ENCODE measurements at places on chromosomes 13 and 19. TPM values are rescaled to one million over a fixed set of nuclear protein-coding genes. Genes with fewer than 3 reads are reported as not detected.

DNA sequence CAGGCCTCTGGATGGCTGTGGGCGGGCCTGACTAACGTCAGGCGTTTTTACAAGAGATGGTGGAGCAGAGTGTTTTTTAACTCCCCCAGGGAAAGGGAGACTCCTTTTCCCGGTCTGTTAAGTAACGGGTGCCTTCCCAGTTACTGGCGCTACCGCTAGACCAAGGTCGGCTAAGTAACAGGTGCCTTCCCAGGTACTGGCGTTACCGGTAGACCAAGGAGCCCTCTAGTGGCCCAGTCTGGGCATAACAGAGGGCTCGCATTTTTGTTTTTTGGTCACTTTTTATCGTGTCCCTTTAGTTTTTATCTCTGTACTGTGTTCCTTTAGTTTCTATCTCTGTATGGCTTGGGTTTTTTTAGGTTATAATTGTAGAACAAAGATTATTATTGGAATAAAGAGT, 10.0 kb downstream of the ZNF383 start:
- H3K27ac ChIP-seq = no peak overlapping the region
- H3K4me1 ChIP-seq = no peaks in the 10 kb centered on the region
- no peak overlapping the region for H3K4me3 ChIP-seq
- DNase-seq = no peak
- no peaks in the 10 kb centered on the region for H3K36me3 ChIP-seq
- no peaks in the 10 kb centered on the region for H3K27me3 ChIP-seq

GRCh38 chr13:30074431-30074830, 224.0 kb upstream of the UBL3 start:
- no peak overlapping the region for H3K27ac ChIP-seq
- no peak overlapping the region for H3K4me3 ChIP-seq
- H3K4me1 ChIP-seq = peaks cover 23% of the 10 kb centered on the region
- no peaks in the 10 kb centered on the region for H3K27me3 ChIP-seq
- H3K36me3 ChIP-seq = no peaks in the 10 kb centered on the region

DNA sequence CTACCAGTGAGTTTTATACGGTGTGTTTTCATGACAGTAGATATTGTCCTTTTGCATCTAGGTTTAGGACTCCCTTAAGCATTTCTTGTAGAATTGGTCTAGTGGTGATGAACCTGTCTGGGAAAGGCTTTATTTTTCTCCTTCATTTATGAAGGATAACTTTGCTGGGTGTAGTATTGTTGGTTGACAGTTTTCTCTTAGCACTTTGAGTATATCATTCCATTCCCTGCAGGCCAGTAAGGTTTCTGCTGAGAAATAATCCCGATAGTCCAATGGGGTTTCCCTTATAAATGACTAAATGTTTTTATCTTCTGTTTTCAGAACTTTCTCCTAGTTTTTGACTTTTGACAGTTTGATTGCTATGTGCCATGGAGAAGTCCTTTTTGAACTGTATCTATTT, 57.2 kb downstream of the DNAJC3 start:
- H3K27me3 ChIP-seq = no peaks in the 10 kb centered on the region
- no peaks in the 10 kb centered on the region for H3K36me3 ChIP-seq
- H3K4me3 ChIP-seq = no peak overlapping the region
- no peak overlapping the region for H3K27ac ChIP-seq
- no peak for DNase-seq

- no peak for DNase-seq
- H3K4me3 ChIP-seq = no peak overlapping the region
- no peak overlapping the region for H3K27ac ChIP-seq
- no peaks in the 10 kb centered on the region for H3K36me3 ChIP-seq
- no peaks in the 10 kb centered on the region for H3K4me1 ChIP-seq
Measured at GRCh38 chr19:31314156-31314555, 35.1 kb downstream of the TSHZ3 start.

GRCh38 chr13:96963786-96964475, 30.3 kb downstream of the OXGR1 start:
- no peaks in the 10 kb centered on the region for H3K36me3 ChIP-seq
- DNase-seq = no peak
- no peak overlapping the region for H3K27ac ChIP-seq
- H3K4me3 ChIP-seq = no peak overlapping the region

The GMIP gene
- 10.4 TPM for total RNA-seq

The CLN5 gene
- 15.4 TPM for total RNA-seq

The DNAAF3 gene
- 0.45 TPM for total RNA-seq
